ENCODE measurements at places on chromosomes 16 and 17. TPM values are rescaled to one million over a fixed set of nuclear protein-coding genes. Genes with fewer than 3 reads are reported as not detected.

- no peaks in the 10 kb centered on the region for H3K27me3 ChIP-seq
- H3K4me1 ChIP-seq = no peaks in the 10 kb centered on the region
- DNase-seq = no peak
- H3K36me3 ChIP-seq = peaks cover 52% of the 10 kb centered on the region
- H3K4me3 ChIP-seq = no peak overlapping the region
These were observed 3.3 kb upstream of the LAT start for GRCh38 chr16:28981517-28981916.

DNA sequence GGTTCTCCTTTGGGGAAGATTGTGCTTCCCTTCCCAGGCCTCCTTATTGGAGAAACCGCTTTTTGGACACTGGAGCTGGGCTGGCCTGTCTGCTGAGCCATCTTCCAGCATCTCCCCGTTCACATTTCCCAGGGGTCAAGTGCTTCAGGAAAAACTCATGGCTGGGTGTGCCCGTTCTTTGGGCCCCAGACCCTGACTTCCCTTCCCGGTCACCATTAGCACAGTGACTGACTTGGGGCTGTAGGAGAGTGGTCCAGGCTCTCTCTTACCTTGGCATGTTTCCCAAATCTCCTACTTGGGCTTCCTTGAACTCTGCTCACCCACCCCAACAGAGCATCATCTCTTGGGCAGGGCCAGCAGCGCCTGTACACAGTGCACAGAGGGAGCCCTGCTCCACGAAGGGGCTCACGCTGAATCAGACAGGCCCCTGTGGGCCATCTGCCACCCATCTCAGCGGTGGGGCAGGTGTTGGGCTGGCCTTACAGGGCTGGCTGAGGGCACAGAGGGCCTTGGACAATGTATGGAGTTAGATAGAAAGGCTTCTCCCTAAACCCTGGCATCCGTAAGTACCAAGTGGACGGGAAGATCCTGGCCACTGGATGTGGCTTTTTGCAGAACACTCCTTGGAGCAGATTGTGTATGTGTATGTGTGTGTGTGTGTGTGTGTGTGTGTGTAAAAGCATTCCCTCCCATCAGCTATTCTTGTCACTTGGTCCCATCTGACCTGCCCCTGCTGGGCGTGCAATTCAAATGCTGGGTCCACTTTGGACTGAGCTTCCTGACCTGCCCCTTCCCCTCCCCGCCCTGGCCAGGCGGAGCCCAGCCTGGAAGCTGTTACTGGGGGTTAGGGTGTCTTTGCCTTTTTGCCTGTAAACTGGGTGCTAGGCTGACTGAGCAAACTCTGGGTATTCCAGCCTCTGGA, 24.9 kb upstream of the CDC42EP4 start:
- no peak for DNase-seq
- no peak overlapping the region for H3K4me3 ChIP-seq
- H3K4me1 ChIP-seq = peaks cover 20% of the 10 kb centered on the region

DNA sequence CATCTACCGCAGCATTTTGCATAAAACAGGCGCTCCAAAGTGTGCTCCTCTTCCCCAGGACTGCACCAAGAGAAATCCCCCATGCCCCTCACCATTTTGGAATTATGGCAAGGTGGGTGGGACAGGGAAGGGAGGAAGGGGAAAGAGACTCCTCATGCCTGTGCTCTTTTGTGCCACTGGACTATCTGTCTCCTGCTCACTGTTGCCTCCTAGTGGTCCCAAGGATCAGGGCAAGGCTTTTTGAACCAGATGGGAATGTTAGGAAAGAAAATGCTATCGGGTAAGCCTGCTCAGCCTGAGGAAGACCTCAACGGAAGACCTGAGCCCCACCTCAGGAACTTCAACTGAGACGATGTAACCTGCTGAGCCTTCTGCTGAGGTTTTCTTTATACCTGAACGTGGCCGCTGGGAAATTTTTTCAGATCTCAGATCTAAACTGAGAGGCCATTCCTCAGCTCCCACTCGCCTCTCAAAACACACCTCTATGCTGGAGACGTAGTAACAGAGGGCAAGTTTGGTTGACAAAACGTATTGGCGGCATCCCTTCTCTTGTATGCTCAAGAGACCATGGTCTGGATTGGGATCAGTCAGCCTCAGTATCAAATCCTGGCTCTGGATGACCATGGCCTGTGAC, 58.3 kb downstream of the SPACA3 start:
- H3K4me1 ChIP-seq = no peaks in the 10 kb centered on the region
- no peak overlapping the region for H3K4me3 ChIP-seq
- no peaks in the 10 kb centered on the region for H3K36me3 ChIP-seq
- no peak for DNase-seq

- no peak overlapping the region for H3K27ac ChIP-seq
- DNase-seq = no peak
- H3K4me1 ChIP-seq = no peaks in the 10 kb centered on the region
These were observed 49.7 kb downstream of the SRL start for GRCh38 chr16:4192206-4192605.

GRCh38 chr17:43987131-43988021, 17.0 kb upstream of the NAGS start:
- H3K27me3 ChIP-seq = peaks cover 57% of the 10 kb centered on the region
- H3K36me3 ChIP-seq = no peaks in the 10 kb centered on the region
- H3K4me1 ChIP-seq = peaks cover 3% of the 10 kb centered on the region
- H3K27ac ChIP-seq = no peak overlapping the region

DNA sequence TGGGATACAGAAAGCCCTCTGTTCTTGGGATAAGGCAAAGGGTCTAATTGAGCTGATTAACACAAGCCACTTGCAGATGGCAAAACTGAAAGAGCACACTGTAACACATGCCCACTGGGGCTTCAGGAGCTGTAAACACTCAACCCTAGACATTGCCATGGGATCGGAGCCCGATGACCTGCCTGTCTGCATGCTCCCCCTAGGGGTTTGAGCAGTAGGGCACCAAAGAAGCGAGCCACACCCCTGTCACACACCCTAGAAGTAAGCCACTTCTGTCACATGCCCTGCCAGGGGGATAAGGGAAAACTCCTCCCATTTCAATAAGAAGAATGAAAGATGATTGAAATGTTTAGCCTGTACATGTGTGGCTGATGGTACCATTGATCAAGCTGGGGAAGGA, 81.3 kb upstream of the IRX6 start:
- H3K36me3 ChIP-seq = no peaks in the 10 kb centered on the region
- no peaks in the 10 kb centered on the region for H3K4me1 ChIP-seq
- DNase-seq = no peak
- no peak overlapping the region for H3K27ac ChIP-seq
- H3K4me3 ChIP-seq = no peak overlapping the region
- H3K27me3 ChIP-seq = peaks cover 23% of the 10 kb centered on the region

GRCh38 chr17:3947318-3947810, 16.9 kb downstream of the ATP2A3 start:
- no peak overlapping the region for H3K4me3 ChIP-seq
- no peak for DNase-seq
- no peaks in the 10 kb centered on the region for H3K36me3 ChIP-seq

DNA sequence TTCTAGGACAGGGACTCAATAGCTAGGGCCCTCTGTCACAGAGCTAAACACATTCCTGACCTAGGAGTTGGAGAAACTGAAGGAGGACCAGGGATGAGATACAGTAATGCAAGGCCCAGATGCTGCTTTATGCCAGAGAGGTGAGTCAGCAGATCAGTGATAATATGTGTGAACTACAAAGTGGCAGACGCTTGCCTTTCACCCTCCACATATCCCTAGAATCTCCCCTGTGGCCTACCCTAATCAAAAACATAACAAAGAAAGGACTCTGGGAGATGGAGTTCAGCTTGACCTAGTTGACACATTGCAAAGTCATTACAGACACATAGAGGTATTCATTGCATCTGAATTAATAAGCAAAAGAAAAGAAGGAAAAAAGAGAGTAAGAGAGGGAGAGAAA, 417.6 kb upstream of the DYNLRB2 start:
- H3K27ac ChIP-seq = no peak overlapping the region
- no peaks in the 10 kb centered on the region for H3K4me1 ChIP-seq

DNA sequence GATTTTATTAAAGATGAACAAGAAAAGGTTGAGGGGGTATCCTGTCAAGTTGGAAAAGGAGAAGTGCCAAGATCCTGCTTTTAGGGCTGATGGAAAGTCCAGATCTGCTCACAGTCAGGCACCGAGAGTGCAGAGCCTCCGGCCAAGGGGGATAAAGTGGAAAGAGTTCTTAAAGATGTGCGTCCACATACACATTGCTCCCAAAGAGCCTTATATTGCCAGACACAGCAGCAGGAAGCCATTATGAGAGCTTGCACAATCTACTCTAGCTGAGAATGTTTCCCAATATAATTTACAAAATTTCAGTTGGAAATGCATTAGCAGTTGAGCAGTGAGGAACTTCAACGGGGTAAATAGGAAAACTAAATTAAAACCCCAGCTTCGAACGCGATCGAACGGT, 95.6 kb downstream of the SALL1 start:
- H3K36me3 ChIP-seq = no peaks in the 10 kb centered on the region
- H3K27ac ChIP-seq = no peak overlapping the region
- no peak overlapping the region for H3K4me3 ChIP-seq
- no peaks in the 10 kb centered on the region for H3K27me3 ChIP-seq
- H3K4me1 ChIP-seq = no peaks in the 10 kb centered on the region

DNA sequence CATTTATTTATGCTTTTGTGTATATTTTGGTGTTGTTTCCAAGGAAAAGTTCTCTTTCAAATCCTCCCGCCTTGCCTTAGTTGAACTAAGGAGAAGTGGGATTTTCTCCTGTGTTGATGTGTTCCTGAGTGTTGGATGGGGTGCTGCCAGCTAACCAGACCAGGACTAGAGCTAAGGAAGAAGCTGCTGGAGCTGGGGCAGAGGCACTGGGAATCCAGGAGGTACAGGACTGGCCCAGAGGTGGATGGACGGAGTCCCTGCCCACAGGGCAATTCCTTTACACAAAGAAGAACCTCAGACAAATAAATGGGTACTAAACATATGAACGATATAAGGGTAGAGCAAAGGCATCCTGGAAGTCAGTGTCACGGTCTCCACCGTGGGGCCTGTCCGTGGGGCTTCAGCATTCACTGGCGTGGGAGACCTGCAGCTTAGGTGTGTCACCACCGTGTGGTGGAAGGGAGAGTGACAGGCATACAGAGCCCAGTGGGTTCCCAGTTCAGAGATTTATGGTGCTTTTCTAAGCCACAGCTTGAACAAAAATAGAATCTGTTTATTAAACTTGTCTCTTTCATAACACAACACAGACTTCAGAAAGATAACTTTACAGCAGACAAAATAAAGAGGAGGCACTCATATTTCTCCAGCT, 270.7 kb downstream of the NTN1 start:
- H3K4me1 ChIP-seq = peaks cover 19% of the 10 kb centered on the region
- H3K4me3 ChIP-seq = no peak overlapping the region
- DNase-seq = no peak
- peak overlapping the region; percentile 83 for H3K27ac ChIP-seq
- no peaks in the 10 kb centered on the region for H3K36me3 ChIP-seq

GRCh38 chr16:57284209-57284951, at the start of gene PLLP:
TSS of gene PLLP (minus strand) at chr16:57284672. CDS start at chr16:57284540, 132 bp downstream.
- H3K4me1 ChIP-seq = peaks cover 13% of the 10 kb centered on the region
- peak within 1 kb of the TSS; percentile 72 for H3K4me3 ChIP-seq
- H3K27me3 ChIP-seq = no peaks in the 10 kb centered on the region
- peak within 1 kb of the TSS; percentile 78 for H3K27ac ChIP-seq
- DNase-seq = no peak

GRCh38 chr17:77734371-77735080, 224.0 kb upstream of the TNRC6C start:
- no peak for DNase-seq
- no peak overlapping the region for H3K4me3 ChIP-seq
- peak overlapping the region; percentile 81 for H3K27ac ChIP-seq
- no peaks in the 10 kb centered on the region for H3K27me3 ChIP-seq
- H3K36me3 ChIP-seq = no peaks in the 10 kb centered on the region

Gene APOBR
- total RNA-seq = 0.79 TPM

Gene MYL11
- total RNA-seq = not detected

Gene AFMID
- 28.9 TPM for total RNA-seq

Gene RAI1
- total RNA-seq = 22.0 TPM
